ENCODE measurements at places on chromosomes 4 and X.

DNA sequence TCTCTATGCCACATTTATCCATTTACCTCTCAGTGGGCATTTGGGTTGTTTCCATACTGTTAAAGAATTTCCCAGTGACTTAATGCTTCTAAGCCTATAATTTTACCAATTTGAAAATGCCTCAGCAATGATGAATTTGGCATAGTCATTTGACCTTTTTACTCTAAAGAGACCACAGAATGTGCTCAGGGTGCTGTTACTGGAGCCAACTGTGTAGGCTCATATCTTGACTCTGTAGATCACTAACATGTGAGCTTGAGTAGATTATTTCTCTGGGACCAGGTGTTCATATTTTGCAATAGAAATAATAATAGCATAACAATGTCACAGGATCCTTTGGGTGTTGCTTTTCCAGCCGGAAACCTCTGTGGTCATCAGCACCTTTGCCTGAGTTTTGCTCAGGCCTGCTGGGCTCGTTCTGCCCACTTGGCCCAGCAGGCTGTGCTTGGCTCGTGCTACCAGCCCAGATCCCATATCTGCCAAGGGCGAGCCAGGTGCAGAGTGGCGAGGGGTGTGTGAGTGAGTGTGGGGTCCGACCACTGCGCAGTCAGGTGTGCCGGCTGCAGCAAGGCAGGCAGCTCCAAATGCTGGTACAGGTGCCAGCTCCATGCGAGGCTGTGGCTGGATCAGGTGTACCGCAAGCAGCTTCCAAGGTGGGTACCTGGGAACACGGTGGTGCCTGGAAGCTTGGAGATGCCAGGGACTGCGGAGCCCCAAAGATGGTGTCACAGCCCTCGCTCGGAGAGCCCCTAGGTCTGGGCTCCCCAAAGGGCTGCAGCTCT is 70.6 kb upstream of the ANK2 start:
- DNase-seq: no peak

GRCh38 chrX:44232081-44232480 is 111.4 kb downstream of the EFHC2 start:
- DNase-seq: no peak

- DNase-seq: no peak
These were observed 136.5 kb upstream of the NPY2R start for GRCh38 chr4:155071962-155072361.

DNA sequence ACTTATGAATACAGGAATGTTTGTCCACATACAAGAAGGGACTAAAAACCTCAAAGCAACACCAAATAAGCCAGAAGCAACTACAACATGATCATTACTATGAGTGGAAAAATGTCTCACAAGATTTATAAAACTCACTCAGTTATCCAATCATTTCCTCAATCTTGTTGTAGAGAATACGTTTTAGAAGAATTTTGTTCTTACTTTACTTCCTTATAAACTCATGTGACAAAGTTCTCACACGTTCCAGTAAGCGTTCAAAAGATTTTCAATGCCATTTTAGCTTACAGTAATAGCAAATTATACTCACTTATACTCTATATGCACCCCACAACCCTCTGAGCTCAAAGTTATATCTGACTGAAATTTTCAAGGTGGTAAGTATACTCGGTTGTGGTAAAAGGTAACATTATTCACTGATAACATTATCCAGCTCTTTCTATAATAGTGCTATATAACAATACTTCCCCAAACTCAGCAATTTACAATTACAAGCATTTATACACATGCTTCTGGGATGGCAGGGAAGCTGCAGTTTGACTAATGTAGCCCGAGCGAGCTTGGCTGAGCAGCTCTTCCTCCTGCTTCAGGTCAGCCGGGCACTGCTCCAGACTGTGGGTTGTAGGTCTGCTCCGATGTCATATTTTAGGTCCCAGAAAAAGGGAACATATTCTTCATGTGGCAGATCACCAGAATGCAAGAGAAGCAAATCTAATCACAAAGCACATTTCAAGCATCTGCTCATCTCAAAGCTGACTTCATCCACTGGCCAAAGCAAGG is 226.3 kb downstream of the RCHY1 start:
- DNase-seq: no peak

GRCh38 chr4:17578482-17578891 is 1.5 kb downstream of the LAP3 start:
- peak; percentile 18 for DNase-seq

GRCh38 chrX:57070185-57070984 is 51.0 kb downstream of the SPIN2B start:
- DNase-seq: no peak

DNA sequence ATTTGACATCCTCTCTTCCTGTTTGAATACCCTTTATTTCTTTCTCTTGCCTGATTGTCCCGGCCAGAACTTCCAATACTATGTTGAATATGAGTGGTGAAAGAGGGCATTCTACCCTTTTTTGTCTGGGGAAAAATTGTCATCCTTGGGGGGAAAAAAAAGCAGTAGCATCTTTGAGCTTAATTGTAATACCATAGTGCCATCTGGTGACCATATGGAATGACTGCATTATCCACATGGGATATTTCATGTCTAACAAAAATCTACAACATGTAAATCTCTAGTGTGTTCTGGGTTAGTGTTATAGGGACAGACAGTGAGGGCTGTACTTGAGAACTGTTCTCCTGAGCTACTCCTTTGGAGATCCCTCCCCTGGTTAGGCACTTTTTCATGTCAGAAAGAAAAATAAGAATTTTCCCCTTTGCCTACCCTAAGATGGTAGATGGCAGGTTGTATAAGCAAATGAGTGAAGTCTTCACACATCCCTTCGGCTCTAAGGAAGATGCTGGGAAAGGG is 26.0 kb downstream of the CAPN6 start:
- peak; percentile 0 for DNase-seq

- peak; percentile 36 for DNase-seq
These were observed 17.6 kb upstream of the PRRG1 start for GRCh38 chrX:37331546-37331945.

DNA sequence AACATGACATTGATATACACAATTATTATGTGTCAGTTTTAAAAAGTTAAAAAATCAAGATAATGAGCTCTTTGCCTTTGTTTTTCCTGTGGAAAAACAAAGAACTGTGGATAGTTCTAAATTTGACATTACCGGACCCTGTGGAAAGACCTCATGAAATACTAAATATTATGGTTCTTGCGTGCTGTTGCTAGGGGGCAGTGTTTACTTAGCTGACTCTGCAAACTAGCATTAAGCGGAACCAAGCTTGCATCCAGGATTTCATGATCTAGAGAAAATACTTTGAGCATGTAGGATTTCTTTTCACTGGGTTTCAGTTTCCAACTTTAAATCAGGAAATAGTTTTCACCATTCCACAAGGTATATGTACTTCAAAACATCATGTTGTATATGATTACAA is 33.6 kb downstream of the CLCN4 start:
- DNase-seq: peak; percentile 79
